ENCODE measurements at places on chromosomes 11 and 22. TPM values are rescaled to one million over a fixed set of nuclear protein-coding genes. Genes with fewer than 3 reads are reported as not detected.

The PC gene
- total RNA-seq = 11.2 TPM

The EFCAB6 gene
- total RNA-seq = 0.62 TPM

The TRIM51 gene
- total RNA-seq = 0.29 TPM

GRCh38 chr11:75105462-75105925 is 8.8 kb upstream of the OR2AT4 start:
- no peak for DNase-seq
- H3K27ac ChIP-seq = no peak overlapping the region
- no peaks in the 10 kb centered on the region for H3K36me3 ChIP-seq
- no peaks in the 10 kb centered on the region for H3K27me3 ChIP-seq

- H3K27me3 ChIP-seq = no peaks in the 10 kb centered on the region
- DNase-seq = no peak
- no peaks in the 10 kb centered on the region for H3K36me3 ChIP-seq
- no peaks in the 10 kb centered on the region for H3K4me1 ChIP-seq
- no peak overlapping the region for H3K27ac ChIP-seq
- no peak overlapping the region for H3K4me3 ChIP-seq
Measured at GRCh38 chr11:128667873-128668272, 26.0 kb upstream of the FLI1 start.

DNA sequence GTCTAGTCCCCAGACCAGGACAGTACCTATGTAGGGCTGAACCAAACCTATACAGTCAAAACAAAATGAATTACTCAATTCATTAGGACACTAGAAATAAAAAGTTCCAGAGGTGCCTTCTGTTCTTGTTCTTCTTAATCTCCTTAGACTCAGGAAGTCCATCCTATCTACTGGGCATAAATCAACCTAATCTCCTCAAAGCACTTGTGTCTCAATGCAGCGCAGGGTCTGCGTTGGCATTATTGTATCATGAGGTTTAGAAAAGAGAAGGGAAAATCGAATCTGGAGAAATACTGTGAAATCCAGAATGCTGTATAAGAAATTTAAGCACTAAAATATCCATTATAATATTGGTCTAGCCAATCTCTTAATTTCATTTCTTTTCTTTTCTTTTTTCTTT is 2.4 kb upstream of the OR10V1 start:
- H3K36me3 ChIP-seq = no peaks in the 10 kb centered on the region
- no peaks in the 10 kb centered on the region for H3K4me1 ChIP-seq
- DNase-seq = no peak
- no peak overlapping the region for H3K4me3 ChIP-seq

DNA sequence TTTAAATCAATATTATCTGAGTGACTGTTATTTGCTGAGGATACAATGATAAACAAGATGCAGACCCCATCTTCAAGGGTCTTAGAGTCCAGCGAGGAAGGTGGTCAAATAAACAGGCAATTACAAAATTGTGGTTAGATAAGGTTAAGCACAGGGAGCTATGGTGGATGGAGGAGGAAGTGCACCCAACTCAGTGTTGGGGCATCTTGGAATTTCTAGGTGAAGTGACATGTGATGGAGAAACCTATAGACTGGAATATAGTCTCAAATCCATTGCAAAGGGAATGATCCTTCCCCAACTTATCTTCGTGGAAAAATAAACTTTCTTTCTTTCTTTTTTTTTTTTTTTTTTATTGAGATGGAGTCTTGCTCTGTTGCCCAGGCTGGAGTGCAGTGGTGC is 3.4 kb upstream of the PTPRJ start:
- no peaks in the 10 kb centered on the region for H3K27me3 ChIP-seq
- no peak for DNase-seq
- H3K4me1 ChIP-seq = peaks cover 5% of the 10 kb centered on the region
- H3K27ac ChIP-seq = no peak overlapping the region
- H3K36me3 ChIP-seq = no peaks in the 10 kb centered on the region
- no peak overlapping the region for H3K4me3 ChIP-seq

DNA sequence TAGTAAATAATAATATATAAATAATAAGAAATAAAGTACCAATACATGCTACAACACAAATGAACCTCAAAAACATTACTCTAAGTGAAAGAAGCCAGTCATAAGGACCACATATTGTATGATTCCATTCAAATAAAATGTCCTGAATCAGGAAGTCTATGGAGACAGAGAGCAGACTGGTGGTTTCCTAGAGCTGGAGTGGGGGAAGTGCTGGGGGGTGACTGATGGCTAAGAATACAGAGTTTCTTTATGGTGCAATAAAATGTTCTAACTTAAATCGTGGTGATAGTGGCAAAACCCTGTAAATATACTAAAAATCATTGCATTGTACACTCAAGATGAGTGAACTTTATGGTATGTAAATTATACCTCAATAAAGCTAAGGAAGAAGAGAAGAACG is 376.5 kb downstream of the BUD13 start:
- H3K27ac ChIP-seq = no peak overlapping the region
- no peaks in the 10 kb centered on the region for H3K4me1 ChIP-seq
- H3K27me3 ChIP-seq = no peaks in the 10 kb centered on the region
- no peak overlapping the region for H3K4me3 ChIP-seq

DNA sequence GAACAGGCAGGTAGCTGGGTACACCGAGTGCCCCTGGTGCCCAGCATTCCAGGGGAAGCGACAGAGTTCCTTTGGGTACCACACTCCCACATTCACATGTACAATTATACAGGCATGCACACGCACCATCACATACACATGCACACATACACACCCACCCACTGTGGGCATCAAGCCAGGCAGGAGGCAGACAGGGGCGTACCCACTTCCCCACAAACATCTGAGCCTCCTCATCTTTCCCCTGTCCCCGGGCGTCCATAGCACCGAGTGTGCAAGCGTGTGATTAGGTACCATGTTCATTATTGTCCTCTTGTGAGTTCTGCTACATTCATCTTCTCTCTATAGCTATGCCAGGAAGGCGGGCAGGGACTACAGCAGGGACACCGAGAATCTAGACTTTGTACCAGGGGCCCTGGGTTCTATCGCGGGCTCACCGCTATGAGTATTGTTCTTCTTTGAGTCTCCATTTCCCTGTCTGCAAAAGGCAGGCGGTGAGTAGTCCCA is 2.1 kb upstream of the CARD10 start:
- peaks cover 6% of the 10 kb centered on the region for H3K4me1 ChIP-seq
- DNase-seq = no peak
- no peak overlapping the region for H3K27ac ChIP-seq

GRCh38 chr22:40057652-40058051 is 62.9 kb downstream of the FAM83F start:
- no peak overlapping the region for H3K27ac ChIP-seq
- H3K4me3 ChIP-seq = no peak overlapping the region
- H3K27me3 ChIP-seq = no peaks in the 10 kb centered on the region
- no peak for DNase-seq
- H3K36me3 ChIP-seq = no peaks in the 10 kb centered on the region

DNA sequence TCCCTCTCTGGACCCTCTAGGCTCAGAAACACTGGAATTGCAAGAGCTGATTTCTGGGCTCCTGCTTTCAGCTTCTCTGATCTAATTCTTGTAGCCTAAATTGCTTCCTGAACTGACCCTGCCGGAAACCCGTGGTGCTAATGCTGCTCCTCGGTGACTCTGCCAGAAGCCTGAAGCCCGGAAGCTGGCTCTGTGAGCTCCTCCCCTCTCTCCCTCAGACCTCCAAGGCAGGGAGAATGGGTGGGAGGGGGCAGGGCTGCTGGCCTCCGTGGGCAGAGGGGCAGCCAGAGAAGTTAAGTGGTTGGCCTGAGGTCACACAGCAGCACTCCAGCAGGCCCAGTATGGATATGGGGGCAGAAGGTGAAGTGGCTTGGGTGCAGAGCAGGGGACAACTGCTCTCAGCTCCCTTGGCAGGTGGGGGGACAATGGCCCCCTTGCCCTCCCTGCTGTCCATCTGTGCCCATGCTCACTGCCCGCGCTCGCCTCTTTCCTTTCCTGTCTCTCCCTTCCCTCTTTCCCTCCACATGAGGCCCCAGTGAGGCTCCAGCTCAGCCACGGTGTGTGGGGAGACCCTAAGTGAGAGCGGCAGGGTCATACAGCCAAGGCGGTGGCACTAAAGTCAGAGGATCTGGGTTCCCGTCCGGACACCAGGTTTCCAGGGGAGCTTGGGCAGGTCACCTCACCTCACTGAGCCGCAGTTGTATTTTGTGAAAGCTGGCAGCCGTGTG is 16.2 kb downstream of the CAPN5 start:
- no peaks in the 10 kb centered on the region for H3K27me3 ChIP-seq
- peaks cover 17% of the 10 kb centered on the region for H3K4me1 ChIP-seq
- H3K36me3 ChIP-seq = no peaks in the 10 kb centered on the region
- peak overlapping the region; percentile 78 for H3K27ac ChIP-seq

- no peak overlapping the region for H3K4me3 ChIP-seq
- H3K4me1 ChIP-seq = no peaks in the 10 kb centered on the region
- H3K36me3 ChIP-seq = no peaks in the 10 kb centered on the region
- no peak for DNase-seq
Measured at GRCh38 chr11:24078018-24078417, 418.8 kb upstream of the LUZP2 start.

DNA sequence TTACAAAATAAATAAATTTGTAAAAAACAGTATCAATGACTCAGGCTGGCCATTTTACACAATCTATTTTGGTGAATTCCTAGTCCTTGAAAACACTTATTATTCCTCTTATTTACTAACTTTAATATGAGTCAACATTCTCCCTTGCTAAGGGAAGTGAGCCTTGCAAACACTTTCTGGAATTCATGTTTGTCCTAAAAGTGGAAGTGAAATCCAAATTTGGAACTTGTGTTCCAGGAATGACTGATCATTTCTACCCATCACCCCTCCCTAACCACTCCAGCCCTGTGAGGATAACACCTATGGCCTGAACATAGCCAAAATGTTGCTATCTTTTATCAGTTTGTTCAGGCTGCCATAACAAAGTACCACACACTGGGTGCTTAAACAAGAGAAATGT is 83.1 kb downstream of the OR5AK2 start:
- no peak for DNase-seq
- H3K36me3 ChIP-seq = no peaks in the 10 kb centered on the region
- no peak overlapping the region for H3K4me3 ChIP-seq
- H3K27me3 ChIP-seq = no peaks in the 10 kb centered on the region

DNA sequence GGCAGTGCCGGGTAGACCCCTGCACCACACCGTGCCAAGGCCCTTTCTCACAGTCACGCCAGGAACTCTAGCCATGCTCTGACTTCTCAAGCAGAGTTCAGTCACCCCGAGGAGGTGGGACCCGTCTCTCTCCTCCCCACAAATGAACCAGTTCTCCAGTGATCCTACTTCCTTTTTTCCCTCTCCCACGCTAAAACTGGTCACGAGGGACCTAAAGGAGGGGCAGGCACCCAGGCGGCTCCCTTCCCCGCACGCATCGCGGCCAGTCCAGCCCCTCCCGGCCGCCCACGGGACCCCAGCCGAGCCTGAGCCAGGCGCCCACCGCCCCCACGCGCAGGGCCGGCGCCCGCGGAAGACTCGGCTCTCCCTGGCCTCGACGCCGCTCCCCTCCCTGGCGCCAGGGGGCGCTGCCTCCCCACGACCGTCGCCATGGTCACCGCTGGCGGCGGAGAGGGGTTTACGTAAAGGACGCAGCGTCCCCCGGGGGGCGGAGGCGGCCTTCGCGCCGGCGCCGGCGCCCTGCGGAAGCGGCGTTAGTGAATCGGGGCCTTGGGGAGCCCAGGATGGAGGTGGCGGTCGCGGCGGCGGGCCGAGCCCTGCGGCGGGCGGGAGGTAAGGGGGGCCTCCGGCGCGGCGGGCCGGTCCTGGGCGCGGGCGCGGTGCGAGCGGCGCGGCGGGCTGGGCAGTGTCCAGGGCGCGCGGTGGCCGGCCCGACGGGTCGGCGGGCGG is at the start of gene DAGLA:
DAGLA (plus strand) TSS at position 499 of the 729 bp plus-strand sequence. CDS start 39,765 bp downstream, outside the sequence.
- H3K4me3 ChIP-seq = no peak within 1 kb of the TSS
- peaks cover 3% of the 10 kb centered on the region for H3K27me3 ChIP-seq
- no peaks in the 10 kb centered on the region for H3K36me3 ChIP-seq
- peak; percentile 74 for DNase-seq
- H3K4me1 ChIP-seq = peaks cover 14% of the 10 kb centered on the region

DNA sequence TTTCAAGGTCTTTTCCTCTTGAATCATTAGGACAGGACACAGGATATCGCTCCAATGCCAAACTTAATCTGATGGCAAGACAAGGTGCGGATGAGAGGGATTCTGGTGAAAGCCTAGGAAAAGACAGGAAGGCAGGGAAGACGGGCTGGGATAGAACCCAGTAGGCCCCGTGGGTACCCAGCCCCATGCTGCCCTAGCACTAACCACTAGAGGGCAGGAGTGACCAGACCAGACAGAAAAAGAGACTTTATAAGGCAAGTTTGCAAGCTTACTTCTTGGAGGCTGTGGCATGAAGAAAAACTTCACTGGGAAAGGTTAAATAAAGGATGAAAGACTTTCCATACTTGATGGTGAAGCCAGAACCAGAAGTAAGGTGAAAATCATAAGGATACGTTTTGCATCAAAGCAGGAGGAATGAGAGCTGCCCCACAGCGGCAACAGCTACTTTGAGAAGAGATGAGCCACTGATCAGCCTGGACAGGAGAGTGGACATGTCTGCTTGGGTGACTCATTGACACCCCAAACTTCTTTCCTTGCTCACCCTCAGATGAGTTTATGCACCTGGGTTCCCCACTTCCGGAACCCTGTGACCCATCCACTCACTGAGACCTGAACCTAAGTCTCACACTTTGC is 39.8 kb downstream of the SYN3 start:
- no peak overlapping the region for H3K27ac ChIP-seq
- H3K27me3 ChIP-seq = no peaks in the 10 kb centered on the region
- H3K4me1 ChIP-seq = no peaks in the 10 kb centered on the region
- DNase-seq = peak; percentile 31

GRCh38 chr22:42773167-42773566 is 52.5 kb upstream of the A4GALT start:
- no peak overlapping the region for H3K4me3 ChIP-seq
- H3K4me1 ChIP-seq = no peaks in the 10 kb centered on the region
- no peak overlapping the region for H3K27ac ChIP-seq
- no peak for DNase-seq
- H3K36me3 ChIP-seq = no peaks in the 10 kb centered on the region
